ENCODE measurements at places on chromosomes 13 and 19.

GRCh38 chr19:280541-281009, 10.6 kb downstream of the PLPP2 start:
- no peak for DNase-seq

DNA sequence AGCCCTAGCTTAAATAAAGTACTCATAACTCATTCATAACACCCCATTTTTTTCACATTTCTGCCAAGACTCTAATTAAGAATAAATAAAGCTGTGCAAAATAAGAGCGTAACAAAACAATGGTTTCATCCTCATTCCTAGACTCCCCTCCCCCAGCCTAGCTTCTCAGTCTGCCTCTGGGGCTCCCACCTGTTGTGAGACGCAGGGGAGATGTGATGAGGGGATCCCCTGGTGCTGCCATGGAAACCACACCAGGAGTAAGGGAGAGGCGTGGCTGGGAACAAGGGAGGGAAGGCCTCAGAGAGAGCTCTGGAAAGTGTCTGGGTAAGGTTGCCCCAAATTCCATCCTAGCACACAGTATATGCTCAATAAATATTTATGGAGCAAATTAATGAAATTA, 93.3 kb upstream of the USP29 start:
- no peak for DNase-seq

- no peak for DNase-seq
Measured at GRCh38 chr13:100304229-100304628, 215.3 kb downstream of the PCCA start.

- DNase-seq = peak; percentile 36
Measured at GRCh38 chr13:42367831-42368230, 95.9 kb downstream of the AKAP11 start.

DNA sequence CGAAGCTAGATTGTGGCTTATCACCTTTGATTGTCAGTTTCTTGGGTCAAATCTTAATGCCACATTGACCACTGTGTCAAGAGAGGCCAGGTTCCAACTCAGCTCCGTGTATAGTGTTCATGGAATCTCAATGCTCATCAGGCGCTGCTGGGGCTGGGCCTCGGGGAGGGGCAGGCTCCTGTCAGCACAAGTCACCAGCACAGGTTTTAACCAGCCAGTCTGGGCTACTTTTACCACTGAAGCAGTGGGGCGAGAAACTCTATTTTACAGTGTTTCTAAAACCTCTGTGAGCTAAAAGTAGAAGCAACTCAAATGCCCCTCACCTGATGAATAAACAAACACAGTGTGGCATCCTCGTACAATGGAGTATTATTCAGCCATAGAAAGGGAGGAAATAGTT, 118.7 kb upstream of the GJB6 start:
- DNase-seq = no peak

GRCh38 chr19:460877-461720, at the start of gene SHC2:
TSS of gene SHC2 (minus strand) at chr19:461033. CDS start at chr19:460996, 37 bp downstream.
- DNase-seq = no peak

All from fibroblast of skin of right biceps (primary cell).